ENCODE measurements at places on chromosomes 12 and 14.
A peak's percentile ranks its signal among the peaks of the same experiment; 100 is the strongest.

GRCh38 chr14:96119947-96120346, 80.8 kb downstream of the C14orf132 start:
- DNase-seq = no peak

DNA sequence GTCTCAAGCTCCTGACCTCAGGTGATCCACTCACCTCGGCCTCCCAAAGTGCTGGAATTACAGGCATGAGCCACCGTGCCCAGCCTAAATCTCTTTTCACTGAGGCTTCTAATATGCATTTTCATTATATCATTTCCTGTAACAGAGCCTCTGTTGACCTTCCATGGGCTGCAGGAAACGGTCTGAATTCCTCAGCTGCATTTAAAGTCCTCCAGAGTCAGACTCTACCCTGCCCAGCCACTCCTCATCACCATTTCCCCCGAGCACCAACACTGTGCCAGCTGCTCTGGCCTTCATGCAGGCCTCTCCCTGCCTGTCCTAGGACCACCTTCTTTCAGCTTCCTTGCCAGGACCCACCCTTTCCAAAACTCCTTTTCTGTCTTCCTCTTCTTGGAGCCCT, 9.8 kb upstream of the NFKBIA start:
- no peak for DNase-seq

DNA sequence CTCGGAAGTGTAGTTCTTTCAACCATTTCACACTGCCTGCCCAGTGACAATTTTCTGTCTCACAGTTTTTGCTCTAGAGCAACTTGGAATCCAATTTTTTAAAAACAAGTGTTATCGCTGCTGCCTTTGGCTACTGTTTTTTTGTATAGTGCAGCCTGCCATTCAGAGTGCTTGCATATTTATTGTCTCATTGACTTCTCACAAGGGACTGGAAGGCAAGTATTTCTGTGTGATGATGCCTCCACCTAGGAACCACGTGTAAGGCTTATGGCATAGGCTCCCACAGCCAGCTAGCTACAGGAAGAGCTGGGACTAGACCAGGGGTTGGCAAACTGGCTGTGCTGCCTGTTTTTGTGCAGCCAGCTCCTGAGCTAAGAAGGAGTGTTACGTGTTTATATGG, 903 bp downstream of the PARPBP start:
- DNase-seq = no peak

DNA sequence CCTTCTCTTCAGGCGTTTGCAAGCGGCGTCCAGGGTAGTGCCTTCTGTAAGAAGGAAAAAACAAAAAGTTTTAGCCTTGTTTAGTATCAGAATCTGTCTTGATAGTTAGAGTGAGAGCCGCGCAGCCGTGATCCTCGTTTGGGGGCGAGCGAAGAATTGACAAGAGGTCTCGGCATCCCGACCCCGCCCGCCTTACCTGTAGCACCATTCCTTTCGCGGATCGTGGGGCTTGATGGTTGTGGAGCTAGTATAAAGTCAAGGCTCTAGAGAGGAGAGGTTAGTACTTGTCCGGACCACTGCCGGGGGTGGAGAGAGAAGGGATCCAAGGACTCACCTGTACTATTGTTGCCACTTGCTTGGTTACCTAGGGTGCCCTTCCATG, 494 bp downstream of the TMTC3 start:
- DNase-seq = no peak

GRCh38 chr12:5402009-5402935, 29.6 kb upstream of the NTF3 start:
- no peak for DNase-seq

- no peak for DNase-seq
These were observed 25.6 kb downstream of the RNASE10 start for GRCh38 chr14:20530771-20531571.

DNA sequence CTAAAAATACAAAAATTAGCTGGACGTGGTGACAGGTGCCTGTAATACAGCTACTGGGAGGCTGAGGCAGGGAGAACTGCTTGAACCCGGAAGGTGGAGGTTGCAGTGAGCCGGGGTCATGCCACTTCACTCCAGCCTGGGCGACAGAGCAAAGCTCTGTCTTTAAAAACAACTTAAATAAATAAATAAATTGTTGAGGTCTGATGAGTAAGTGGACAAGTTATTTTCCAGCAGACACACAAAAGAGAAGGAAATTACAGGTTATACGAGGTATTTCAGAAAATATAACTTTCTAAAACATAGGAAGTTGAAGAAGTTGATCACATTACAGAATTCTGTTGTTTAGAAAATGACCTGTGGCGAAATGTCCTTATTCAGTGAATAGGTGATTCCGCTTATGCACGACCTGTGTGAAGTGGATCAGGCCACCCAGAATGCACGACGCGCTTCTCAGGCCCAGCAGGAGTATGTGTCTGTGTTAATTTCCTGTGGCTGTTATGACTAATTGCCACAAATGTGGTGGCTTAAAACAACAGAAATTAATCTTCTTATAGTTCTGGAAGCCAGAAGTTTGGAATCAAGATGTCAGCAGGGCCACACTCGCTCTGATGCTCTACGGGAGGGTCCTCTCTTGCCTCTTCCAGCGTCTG, 38.1 kb downstream of the P2RX7 start:
- no peak for DNase-seq

- no peak for DNase-seq
These were observed 58.4 kb upstream of the STAC3 start for GRCh38 chr12:57309420-57309819.

DNA sequence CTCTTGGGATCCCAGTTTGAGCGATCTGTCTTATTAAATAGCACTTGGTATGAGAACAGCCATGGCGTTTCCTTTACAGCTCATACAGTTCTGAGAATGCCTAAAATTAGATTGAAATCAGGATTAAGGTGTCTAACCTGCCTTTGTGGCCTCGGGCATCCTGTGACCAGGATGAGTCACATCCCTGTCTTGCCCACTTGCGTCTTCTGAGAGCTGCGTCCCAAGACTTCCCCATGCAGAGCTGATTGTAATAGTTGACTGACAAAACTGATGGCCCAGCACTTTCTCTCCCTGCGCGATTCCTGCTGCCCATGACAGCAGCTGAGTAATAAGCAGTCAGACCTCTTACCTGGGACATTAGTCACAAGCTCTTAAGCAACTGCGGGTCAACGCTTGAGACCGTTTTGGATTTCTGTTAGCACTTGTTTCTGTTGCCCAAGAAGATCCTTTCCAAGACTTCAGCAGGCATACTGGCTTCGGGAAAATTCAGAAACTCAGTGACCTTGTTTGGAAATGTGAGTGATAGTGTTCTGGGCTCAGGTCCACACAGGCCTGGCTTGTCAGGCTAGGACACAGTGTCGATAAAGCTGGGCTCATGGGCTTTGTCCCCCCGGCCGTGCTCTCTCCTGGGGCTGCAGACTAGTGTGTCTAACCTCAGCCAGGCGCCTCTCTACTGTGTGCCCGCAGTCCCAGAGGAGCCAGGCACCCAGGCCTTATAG, 169.9 kb upstream of the HIF1A start:
- no peak for DNase-seq

GRCh38 chr12:33222357-33222756, 217.3 kb downstream of the SYT10 start:
- no peak for DNase-seq

GRCh38 chr14:32754209-32754608, 184.5 kb upstream of the NPAS3 start:
- DNase-seq = no peak

GRCh38 chr12:110312581-110313360, 31.7 kb downstream of the ATP2A2 start:
- no peak for DNase-seq

DNA sequence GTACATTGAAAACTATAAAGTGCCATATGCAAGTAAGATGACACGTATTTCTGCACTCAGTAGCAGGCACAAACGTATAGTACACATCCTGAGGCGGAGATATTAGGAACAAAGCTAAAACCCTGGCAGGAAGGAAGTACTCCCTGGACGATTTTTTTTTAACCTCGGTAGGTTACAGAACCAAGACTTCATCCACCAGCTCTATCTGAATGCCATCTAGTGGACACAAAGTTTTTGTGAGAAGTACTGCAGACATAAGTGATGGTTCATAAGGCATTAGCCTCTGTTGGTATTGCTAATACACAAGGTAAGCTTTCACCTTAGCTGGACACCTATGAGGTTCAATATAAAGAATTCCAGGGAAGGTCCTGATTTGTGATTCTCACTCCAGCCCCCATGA, 83.0 kb upstream of the CCDC196 start:
- DNase-seq = no peak

- no peak for DNase-seq
These were observed 26.9 kb downstream of the RAB3IP start for GRCh38 chr12:69765515-69765914.

- no peak for DNase-seq
These were observed 1400.0 kb upstream of the FLRT2 start for GRCh38 chr14:84129941-84130340.

GRCh38 chr14:44565968-44566367, 58.9 kb upstream of the FSCB start:
- DNase-seq = no peak

- DNase-seq = no peak
These were observed 12.6 kb upstream of the CFAP251 start for GRCh38 chr12:121905746-121906145.

GRCh38 chr12:690466-690865, 27.2 kb upstream of the NINJ2 start:
- no peak for DNase-seq

DNA sequence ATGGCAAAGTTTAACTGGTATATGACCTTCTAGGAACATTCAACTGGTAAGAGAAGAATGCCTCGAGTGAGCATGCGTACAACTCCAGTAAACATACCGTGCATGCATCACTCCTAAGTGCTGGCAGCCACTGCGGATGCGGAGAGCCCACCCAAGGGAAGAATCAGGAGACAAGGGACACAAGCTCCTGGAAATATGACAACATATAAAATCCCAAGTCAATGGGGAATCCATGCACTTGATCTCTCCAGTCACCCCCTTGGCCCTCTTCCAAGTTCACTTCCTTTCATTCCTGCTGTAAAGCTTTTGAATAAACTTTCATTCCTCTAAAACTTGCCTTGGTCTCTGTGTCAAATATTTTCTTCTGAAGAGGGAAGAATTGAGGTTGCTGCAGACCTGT, 168.7 kb upstream of the TMCC3 start:
- no peak for DNase-seq

- DNase-seq = no peak
These were observed 1.6 kb upstream of the TNFRSF1A start for GRCh38 chr12:6343518-6343917.

DNA sequence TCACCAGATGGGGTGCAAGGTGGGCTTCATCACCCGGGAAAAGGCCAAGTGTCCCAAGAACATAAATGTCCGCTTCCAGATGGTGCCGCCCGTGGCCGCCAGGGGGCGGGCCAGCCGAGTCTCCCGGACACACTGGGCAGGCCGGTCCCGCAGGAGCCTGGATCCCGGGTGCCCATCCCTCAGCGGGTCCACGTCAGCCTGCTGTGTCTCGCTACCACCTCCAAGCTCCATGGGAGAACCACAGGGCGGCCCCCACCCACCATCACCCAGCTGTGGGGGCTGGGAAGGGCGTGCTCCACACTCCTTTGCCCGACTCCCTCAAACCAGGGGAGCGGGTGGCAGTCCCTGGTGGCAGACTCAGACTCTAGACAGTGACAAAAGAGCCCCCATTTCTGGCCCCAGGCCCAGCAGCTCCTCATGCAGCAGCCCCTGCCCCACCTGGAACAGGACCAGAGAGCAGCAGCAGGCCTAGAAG, 22.0 kb upstream of the NUDT14 start:
- peak; percentile 21 for DNase-seq

DNA sequence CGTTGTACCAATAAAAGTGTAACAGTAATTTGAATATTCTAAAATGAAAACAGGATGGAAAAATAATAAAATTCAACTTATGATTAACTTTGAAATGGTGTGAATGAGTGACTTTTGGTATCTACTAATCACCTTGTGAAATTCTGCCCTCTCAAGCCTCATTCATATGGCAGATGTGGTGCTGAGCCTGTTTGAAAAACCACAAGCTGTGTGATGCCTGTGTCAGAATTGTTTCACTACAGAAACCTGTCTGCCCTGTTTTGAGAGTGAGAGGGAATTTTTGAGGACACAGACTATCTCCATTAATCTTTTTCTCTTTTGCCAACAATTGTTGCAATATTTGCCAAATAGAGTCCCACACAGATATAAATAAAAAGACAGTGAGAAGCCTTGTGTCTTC, 3.9 kb upstream of the RNU6-7 start:
- DNase-seq = no peak

- no peak for DNase-seq
These were observed 2.7 kb downstream of the GPR65 start for GRCh38 chr14:88007608-88008007.

- DNase-seq = no peak
These were observed 19.4 kb downstream of the HHIPL1 start for GRCh38 chr14:99664058-99664936.

- DNase-seq = no peak
These were observed 3.0 kb upstream of the PLEKHG6 start for GRCh38 chr12:6307529-6307928.

DNA sequence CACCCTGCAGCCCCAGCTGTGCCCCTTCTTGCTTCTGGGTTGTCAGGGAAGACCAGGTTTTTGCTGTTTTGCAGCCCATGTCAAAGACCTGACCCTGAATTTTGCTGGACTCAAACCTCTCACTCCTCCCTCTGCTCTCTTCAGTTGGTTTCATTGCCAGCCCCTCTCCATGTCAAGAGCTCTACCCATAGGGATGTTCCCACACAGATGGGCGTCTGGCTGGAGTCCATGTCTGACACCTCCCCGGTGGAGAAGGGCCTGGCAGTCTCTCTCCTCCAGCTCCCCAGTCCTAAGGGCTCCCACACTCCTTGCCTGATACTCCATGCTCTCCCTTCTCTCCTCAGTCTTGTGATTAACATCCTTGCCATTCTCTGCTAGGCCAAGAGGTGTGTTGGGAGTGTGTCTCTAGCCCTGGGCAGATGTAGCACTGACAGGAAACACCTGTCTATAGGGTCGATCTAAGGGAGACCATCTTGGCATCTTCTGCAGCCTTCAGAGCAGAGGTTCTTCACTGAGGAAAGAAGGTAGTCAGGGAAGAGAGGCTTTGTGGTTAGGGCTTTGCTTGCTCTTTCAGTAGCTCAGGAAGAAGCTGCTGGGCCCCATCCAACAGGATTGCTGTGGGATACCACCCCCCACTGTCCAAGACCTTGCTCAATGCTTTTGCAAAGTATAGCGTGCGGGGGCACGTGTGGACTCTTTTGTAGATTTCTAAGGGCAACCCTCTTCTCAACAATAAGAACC, 4.7 kb downstream of the ASIC1 start:
- no peak for DNase-seq

DNA sequence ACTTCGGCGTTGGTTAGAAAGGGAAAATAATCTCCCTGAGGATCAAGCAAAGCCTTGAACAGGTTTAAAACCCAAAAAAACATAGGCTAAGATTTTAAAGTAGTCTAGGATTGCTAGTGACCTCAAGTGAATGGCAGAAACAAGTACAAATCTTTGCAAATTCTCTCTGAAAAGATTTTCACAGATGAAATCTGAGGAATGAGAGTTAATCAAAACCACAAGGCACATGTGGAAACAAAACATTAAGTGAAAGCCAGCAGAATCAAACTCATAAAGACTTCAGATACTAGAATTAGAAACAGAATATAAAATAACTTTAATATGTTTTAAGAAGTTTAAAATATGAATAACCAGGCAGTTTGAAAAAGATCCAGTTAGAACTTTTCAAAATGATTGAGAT, 52.2 kb upstream of the CFL2 start:
- no peak for DNase-seq
